Iris pigment epithelial cell (primary cell): ENCODE measurements at places on chromosomes 4 and X.

GRCh38 chrX:130788786-130789581, 114.0 kb downstream of the ENOX2 start:
- no peak for DNase-seq

DNA sequence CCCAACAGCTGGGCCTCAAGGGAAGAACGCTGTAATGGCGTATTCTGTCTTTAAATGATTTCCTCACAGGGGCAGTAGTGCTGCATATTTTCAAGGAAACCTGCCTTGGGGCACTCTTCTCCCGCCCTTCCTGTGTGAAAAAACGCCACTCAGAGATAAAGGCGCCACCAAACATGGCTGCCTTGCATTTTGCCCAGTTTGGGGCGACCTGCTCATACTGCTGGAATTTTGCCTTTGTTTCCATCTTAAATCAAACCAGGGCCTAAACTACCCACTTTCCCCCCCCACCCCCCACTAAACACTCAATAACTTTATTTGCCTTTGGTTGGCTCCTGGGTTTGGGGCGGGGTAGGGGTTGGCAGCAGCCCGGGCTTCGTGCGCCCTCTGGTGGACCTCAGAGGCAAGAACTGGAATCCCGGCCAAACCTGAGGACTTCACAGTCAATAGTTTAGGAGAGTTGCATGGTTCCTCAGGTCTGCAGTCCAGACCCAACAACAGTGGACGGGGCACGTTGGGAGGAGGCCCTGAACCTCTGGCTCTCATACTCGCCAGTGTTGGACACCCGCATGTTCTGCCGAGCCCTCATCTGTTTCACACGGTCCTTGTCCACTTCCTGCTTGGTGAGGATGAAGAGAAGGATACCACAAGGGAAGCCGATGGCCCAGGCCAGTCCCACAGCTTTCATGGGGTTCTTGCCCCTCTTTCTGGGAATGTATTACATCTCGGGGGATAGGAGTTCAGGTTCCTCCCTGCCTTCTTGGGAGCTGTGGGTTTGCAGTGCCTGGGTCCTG, 220.1 kb upstream of the STK26 start:
- no peak for DNase-seq

- no peak for DNase-seq
Observed at GRCh38 chrX:555725-556666, 74.6 kb upstream of the SHOX start.

- DNase-seq: peak; percentile 58
Observed at GRCh38 chrX:107683124-107683895, 55.0 kb downstream of the PRPS1 start.

GRCh38 chr4:149370785-149371420, 444.7 kb downstream of the IQCM start:
- DNase-seq: peak; percentile 68

- DNase-seq: no peak
Observed at GRCh38 chr4:22496165-22496813, 19.6 kb downstream of the ADGRA3 start.

GRCh38 chrX:10512741-10513140, 107.6 kb downstream of the MID1 start:
- no peak for DNase-seq

DNA sequence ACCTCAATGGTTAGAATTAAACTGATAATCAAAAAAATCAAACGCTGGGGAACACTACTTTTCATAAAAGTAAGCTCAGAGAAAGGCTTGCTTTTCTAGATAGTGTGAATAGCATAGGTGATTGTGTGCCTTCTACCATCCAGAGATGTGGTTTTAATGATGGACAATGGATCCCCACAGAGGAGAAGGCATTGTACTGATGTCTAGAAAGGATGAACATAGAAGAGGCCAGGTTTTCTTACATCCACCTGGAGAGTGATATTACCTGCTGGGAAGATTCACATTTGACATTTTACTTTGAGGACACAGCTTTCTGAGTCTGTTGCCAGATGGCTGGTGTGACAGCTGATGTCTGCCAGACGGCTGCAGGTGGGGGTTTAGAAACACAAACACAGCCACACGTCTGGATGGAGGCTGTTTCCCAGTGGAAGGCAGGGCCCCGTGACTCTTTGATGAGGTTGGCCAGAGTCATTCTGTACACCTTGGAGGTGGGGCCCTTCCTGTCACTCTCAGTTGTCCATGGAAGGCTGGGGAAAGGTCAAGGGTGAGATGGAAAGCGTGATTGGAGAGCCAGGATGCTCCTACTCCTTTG, 114.4 kb downstream of the PSAPL1 start:
- DNase-seq: no peak

GRCh38 chr4:122687531-122688061, 44.9 kb upstream of the BBS12 start:
- no peak for DNase-seq

DNA sequence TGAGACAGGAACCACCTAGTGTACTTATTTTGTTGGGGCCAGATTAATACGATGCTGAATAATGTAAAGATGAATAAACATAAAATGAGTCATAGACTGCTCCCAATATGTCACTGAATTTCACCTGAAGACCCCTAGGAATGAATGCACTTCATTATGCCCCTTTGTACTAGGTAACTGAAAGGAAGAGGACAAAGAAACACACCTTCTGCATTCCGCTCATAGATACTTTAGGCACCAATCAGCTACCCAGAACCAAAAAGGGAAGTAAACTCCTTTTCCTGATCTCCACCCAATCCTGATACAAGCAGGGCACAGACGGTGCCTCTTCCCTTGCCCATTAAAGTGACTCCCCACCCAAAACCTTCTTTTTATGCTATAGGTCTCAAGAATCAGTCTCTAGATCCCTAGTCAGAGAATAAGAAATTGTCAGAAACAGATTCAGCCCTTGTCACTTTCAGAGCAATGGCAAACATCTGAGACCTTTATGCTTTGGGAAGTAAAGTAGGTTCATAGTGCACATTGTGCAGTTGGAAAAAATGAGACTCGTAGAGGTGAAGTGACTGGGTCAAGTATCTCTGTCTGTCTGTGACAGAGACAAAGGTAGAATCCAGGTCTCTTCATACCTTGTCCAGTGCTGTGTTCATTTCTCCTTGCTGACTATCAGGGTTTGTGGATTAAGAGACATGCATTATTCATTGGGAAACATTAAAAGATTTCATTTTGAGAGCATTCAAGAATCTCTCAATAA, 2.3 kb downstream of the GPR174 start:
- no peak for DNase-seq
